ENCODE measurements at places on chromosomes 4 and X.

GRCh38 chr4:138938366-138938690, 77.3 kb upstream of the NOCT start:
- H3K27ac ChIP-seq = no peak overlapping the region
- no peaks in the 10 kb centered on the region for H3K27me3 ChIP-seq
- no peaks in the 10 kb centered on the region for H3K36me3 ChIP-seq
- H3K4me3 ChIP-seq = peak overlapping the region; percentile 18
- no peak for DNase-seq
- H3K4me1 ChIP-seq = peaks cover 7% of the 10 kb centered on the region

DNA sequence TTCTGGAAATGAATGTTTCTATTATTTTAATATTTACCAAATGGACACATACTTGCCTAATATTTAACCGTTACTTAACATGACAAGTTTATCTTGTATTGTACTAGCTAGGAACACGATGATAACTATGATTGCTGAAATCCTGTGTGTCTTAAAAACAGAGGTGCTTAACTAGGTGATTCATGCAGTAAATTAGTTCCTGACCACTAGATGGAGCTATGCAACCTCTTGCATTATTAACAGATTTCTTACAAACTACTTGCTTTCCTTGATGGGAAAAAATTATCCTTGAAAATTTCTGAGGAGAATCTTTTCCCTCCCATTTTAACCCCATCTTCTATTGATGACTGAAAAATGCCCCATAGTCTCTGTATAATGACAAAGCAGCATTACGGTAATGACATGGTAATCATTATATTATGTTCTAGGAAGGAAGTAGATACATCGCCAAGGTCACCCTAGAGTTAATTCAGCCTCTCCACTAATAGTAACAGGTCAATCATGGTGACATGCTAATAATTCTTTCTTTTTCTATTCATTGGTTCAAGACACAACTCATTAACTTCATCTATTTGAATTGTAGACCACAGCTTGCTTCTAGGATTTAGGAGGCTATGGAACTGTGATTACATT, 844.2 kb downstream of the RAPGEF2 start:
- H3K36me3 ChIP-seq = no peaks in the 10 kb centered on the region
- DNase-seq = no peak
- H3K27ac ChIP-seq = no peak overlapping the region
- no peak overlapping the region for H3K4me3 ChIP-seq
- no peaks in the 10 kb centered on the region for H3K27me3 ChIP-seq
- H3K4me1 ChIP-seq = no peaks in the 10 kb centered on the region

DNA sequence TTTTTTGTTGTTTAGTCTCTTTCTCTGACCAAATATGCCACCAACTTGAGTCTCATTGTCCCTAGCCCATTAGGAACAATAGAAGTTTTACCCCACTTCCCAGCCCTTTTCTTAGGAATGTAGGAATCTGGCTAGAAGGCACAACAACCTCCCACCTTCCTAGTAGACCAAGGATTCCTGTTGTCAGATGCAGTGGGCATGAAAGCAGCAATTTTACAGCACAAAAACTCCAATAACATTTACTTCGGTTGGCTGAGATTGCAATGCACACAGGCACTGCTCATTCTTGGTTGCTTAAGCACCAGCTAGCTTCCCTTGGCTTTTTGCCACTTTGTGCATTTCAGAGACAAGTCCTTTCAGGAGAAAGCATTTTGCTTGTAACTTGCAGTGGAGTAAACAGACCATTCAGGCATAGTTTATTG, 312.8 kb downstream of the TENM3 start:
- no peaks in the 10 kb centered on the region for H3K36me3 ChIP-seq
- DNase-seq = no peak
- H3K4me1 ChIP-seq = peaks cover 22% of the 10 kb centered on the region
- H3K27ac ChIP-seq = no peak overlapping the region
- no peak overlapping the region for H3K4me3 ChIP-seq
- H3K27me3 ChIP-seq = no peaks in the 10 kb centered on the region

- H3K27me3 ChIP-seq = no peaks in the 10 kb centered on the region
- H3K4me1 ChIP-seq = no peaks in the 10 kb centered on the region
- no peak overlapping the region for H3K4me3 ChIP-seq
- no peaks in the 10 kb centered on the region for H3K36me3 ChIP-seq
- no peak overlapping the region for H3K27ac ChIP-seq
These were observed 43.0 kb downstream of the C4orf33 start for GRCh38 chr4:129138810-129139496.

DNA sequence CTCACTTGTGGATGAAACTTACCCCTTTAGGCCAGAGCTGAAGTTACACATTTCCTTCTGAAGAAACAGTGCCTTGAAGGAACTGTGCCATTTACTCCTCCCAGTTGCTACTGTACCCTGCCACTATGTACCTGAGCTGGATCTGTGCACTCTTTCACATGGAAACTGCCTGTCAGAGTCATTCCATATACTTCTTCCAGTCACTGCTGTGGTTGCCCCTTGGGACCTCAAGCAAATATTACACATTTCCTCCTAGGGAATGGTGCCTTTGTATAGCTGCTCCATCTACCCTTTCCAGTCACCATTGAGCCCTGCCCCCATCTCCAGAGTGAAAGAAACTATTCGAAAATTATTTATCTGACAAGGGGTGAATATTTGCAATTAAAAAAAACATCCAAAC, 1328.3 kb downstream of the TECRL start:
- no peaks in the 10 kb centered on the region for H3K4me1 ChIP-seq
- no peaks in the 10 kb centered on the region for H3K27me3 ChIP-seq
- H3K4me3 ChIP-seq = no peak overlapping the region
- no peak for DNase-seq

GRCh38 chr4:38610521-38610920, 53.5 kb upstream of the KLF3 start:
- no peak for DNase-seq
- H3K4me1 ChIP-seq = peaks cover 18% of the 10 kb centered on the region
- H3K4me3 ChIP-seq = no peak overlapping the region
- H3K27ac ChIP-seq = no peak overlapping the region
- H3K36me3 ChIP-seq = no peaks in the 10 kb centered on the region

GRCh38 chr4:176587920-176588319, 204.8 kb downstream of the VEGFC start:
- no peaks in the 10 kb centered on the region for H3K27me3 ChIP-seq
- H3K4me1 ChIP-seq = no peaks in the 10 kb centered on the region
- H3K4me3 ChIP-seq = no peak overlapping the region

- no peaks in the 10 kb centered on the region for H3K27me3 ChIP-seq
- H3K4me3 ChIP-seq = no peak overlapping the region
- no peaks in the 10 kb centered on the region for H3K36me3 ChIP-seq
- H3K4me1 ChIP-seq = no peaks in the 10 kb centered on the region
These were observed 26.4 kb upstream of the ARSJ start for GRCh38 chr4:114005569-114006442.

DNA sequence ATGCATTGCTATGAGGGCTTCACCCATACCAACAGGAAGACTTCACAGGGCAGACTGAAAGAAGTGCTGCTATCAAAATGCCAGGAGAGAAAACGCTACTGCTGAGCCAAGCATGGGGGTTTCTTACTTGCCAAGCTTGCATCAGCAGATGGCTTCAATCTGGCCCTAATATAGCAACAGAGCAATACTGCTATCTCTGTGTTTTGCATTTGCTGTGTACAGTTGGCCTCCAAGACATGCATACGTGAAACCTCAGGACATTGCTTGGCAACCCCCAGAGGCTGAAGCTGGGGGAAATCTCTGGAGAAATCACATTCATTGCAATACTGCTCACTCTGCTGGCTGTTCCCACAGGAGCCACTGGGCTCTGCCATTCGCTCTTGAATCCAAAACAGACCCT, 127.2 kb upstream of the GPC4 start:
- DNase-seq = no peak
- H3K4me3 ChIP-seq = no peak overlapping the region
- peaks cover 14% of the 10 kb centered on the region for H3K4me1 ChIP-seq
- peak overlapping the region; percentile 70 for H3K27ac ChIP-seq

DNA sequence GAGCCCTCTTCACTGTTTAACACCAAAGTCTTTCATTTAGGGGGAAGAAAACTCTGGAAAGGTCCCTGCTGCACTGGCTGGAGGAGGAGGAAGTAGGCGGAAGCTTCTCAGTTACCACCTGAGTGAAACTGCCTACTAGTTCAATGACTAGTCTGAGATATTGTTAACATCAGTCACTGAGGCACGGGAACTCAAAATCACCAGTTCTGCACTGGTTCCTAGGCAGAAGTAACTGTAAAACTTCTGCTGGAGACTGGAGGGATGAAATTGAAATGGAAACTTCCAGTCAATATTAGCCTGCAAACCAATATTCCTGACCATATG, 178.3 kb downstream of the SNCA start:
- no peaks in the 10 kb centered on the region for H3K27me3 ChIP-seq
- no peak overlapping the region for H3K27ac ChIP-seq
- no peaks in the 10 kb centered on the region for H3K36me3 ChIP-seq
- no peaks in the 10 kb centered on the region for H3K4me1 ChIP-seq
- DNase-seq = no peak

DNA sequence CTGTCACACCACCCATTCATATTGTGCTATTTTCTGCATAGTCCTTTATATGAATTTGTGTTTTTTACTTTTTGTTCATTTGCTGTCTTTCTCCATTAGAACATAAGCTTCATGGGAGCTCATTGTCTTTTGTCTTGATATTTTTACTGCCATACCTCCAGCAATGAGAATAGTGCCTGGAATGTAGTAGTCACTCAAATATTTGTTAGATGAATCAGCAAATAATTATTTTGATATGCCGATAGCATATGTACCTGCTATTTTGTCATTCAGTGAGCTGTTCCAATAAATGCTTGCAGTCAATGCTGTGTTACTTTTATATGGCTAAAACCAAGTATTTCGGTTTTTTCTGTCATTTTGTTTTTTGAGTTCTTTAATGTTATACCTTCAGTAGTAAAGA, 43.5 kb upstream of the SLC25A31 start:
- DNase-seq = no peak
- no peak overlapping the region for H3K27ac ChIP-seq
- no peaks in the 10 kb centered on the region for H3K4me1 ChIP-seq
- H3K36me3 ChIP-seq = peaks cover 6% of the 10 kb centered on the region
- no peak overlapping the region for H3K4me3 ChIP-seq
- H3K27me3 ChIP-seq = no peaks in the 10 kb centered on the region

- no peaks in the 10 kb centered on the region for H3K36me3 ChIP-seq
- H3K4me3 ChIP-seq = no peak overlapping the region
- no peak for DNase-seq
- no peak overlapping the region for H3K27ac ChIP-seq
- no peaks in the 10 kb centered on the region for H3K27me3 ChIP-seq
- H3K4me1 ChIP-seq = peaks cover 25% of the 10 kb centered on the region
These were observed 14.0 kb downstream of the PDGFC start for GRCh38 chr4:156957556-156957955.

GRCh38 chr4:6239968-6240367, 29.7 kb upstream of the WFS1 start:
- no peak overlapping the region for H3K4me3 ChIP-seq
- peak; percentile 23 for DNase-seq
- H3K4me1 ChIP-seq = no peaks in the 10 kb centered on the region
- peaks cover 45% of the 10 kb centered on the region for H3K27me3 ChIP-seq
- H3K27ac ChIP-seq = no peak overlapping the region

- no peak overlapping the region for H3K4me3 ChIP-seq
- DNase-seq = no peak
- H3K27me3 ChIP-seq = peaks cover 2% of the 10 kb centered on the region
- H3K4me1 ChIP-seq = no peaks in the 10 kb centered on the region
These were observed 472.5 kb downstream of the PCDH10 start for GRCh38 chr4:133621628-133622027.

DNA sequence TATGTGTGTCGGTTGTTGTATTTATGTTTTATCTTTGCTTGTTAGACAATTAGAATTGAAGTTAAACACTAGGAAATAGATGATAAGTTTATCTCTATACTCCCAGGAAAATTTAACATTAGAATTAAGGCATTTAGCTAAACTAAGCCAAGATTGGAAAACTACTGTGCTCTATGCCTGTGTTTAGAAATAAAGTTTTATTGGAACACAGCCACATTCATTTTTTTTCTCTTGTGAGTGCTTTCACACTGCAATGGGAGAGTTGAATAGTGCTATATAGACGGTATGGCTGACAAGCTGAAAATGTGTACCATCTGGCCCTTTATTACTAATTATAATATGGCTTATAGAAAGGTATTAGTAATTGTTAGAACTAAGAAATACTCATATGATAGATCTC, 186.7 kb upstream of the NUDT6 start:
- H3K27ac ChIP-seq = no peak overlapping the region
- H3K4me1 ChIP-seq = peaks cover 4% of the 10 kb centered on the region
- no peaks in the 10 kb centered on the region for H3K27me3 ChIP-seq
- no peak overlapping the region for H3K4me3 ChIP-seq
- no peaks in the 10 kb centered on the region for H3K36me3 ChIP-seq

DNA sequence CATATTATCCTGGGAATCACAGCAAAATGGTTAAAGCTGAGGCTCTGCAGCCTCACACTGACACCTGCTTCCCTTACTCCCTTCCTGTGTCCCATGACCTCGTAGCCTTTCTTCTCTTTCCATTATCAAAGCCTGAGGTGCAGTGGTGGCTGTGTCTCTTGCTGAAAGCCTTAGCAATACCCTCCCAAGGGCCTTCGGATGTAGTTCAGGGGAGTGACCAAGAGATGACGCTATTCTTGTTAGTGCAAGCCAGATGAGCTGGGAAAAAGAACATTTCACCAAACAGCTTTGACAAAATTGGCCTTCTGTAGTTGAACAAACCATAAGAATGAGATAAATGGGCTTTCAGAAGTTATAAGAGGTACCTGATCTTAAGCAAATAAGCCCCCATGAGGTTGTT, 31.6 kb downstream of the SMIM10L2A start:
- DNase-seq = no peak
- H3K36me3 ChIP-seq = no peaks in the 10 kb centered on the region

- no peak overlapping the region for H3K4me3 ChIP-seq
- H3K27me3 ChIP-seq = no peaks in the 10 kb centered on the region
- no peak overlapping the region for H3K27ac ChIP-seq
- DNase-seq = no peak
These were observed 194.0 kb upstream of the TTC29 start for GRCh38 chr4:147139455-147140198.

DNA sequence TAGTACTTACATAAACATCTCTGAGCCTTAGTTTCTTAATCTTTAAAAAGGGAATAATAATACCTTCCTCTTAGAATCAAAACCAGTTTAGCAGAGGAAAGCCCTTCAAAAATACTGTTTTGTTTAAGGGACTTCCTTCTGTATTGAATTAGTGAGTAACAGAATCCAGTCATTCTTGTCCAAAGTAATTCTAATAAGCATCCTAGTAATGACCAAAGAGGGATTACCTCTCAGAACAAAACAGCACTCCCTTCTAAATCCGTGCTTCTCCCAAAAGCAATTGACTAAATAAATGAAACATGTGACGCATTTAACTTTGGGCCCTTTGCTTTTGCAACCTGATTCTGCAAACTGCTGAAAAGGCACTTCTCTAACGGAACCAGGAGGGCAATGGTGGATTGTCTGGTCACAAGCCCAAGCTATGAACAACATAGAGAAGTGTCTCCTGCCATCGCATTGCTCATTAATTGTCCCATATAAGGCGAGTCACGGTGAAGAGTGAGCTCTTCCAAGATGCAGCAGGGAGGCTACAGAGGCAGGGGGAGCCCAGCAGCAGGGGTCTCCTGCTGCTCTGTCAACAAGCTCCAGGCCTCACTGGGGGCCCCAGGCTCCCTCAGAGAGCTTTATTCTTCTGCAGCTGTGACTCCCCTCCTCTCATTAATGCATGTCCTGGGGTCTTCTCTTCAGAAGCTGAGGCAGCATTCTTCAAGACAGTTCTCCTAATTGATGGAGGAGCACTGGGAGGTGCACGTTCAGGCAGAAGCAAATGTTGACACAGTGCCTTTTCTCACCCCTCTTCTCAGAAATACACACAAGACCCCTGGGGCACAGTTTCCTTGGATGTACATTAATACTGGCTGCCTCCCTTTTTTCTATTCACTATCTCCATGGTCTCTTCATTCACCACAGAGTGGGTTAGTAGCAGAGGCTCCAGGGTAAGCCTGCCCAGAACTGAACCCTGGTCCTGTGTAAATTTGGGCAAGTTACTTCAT, 419.6 kb upstream of the RASGEF1B start:
- no peaks in the 10 kb centered on the region for H3K27me3 ChIP-seq
- no peaks in the 10 kb centered on the region for H3K4me1 ChIP-seq
- no peak overlapping the region for H3K27ac ChIP-seq
- no peaks in the 10 kb centered on the region for H3K36me3 ChIP-seq
- no peak for DNase-seq
